Uterus (tissue), 4 donors: ENCODE measurements at places on chromosomes 13 and 19. TPM values are rescaled to one million over a fixed set of nuclear protein-coding genes. Genes with fewer than 3 reads are reported as not detected.

C19orf85 gene
- total RNA-seq: not detected

C19orf73 gene
- total RNA-seq: not detected

DNA sequence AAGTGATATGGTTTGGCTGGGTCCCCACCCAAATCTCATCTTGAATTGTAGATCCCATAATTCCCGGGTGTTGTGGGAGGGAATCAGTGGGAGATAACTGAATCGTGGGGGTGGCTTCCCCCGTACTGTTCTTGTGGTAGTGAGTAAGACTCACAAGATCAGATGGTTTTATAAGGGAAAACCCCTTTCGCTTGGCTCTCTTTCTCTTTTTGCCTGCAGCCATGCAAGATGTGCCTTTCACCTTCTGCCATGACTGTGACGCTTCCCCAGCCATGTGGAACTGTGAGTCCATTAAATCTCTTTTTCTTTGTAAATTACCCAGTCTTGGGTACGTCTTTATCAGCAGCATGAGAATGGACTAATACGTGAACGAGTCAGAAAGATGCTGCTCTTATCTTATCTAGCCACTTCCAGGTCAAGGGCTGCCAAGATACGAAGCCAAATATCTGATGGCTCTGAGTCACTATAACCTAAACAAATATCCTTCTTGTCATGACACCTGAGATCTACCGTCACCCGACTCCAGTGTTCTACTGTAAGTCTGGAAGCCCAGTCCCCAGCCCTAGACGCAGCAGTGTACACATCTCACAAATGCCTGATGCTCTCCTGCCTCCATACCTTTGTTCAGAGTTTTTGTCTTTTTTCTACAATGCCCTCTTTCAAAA lies 45.9 kb downstream of the SLC15A1 start:
- H3K4me3 ChIP-seq: no peak overlapping the region
- H3K36me3 ChIP-seq: no peaks in the 10 kb centered on the region
- no peaks in the 10 kb centered on the region for H3K27me3 ChIP-seq
- DNase-seq: no peak
- no peaks in the 10 kb centered on the region for H3K4me1 ChIP-seq

SBSN gene
- total RNA-seq: 0.37 TPM

GRCh38 chr19:10005632-10006334 lies 4.5 kb downstream of the COL5A3 start:
- no peaks in the 10 kb centered on the region for H3K27me3 ChIP-seq
- no peaks in the 10 kb centered on the region for H3K4me1 ChIP-seq
- DNase-seq: no peak
- H3K36me3 ChIP-seq: no peaks in the 10 kb centered on the region

- no peaks in the 10 kb centered on the region for H3K27me3 ChIP-seq
- no peak overlapping the region for H3K4me3 ChIP-seq
- H3K27ac ChIP-seq: no peak overlapping the region
- no peaks in the 10 kb centered on the region for H3K36me3 ChIP-seq
- DNase-seq: no peak
Observed at GRCh38 chr13:71814806-71815360, 52.1 kb downstream of the DACH1 start.

DNA sequence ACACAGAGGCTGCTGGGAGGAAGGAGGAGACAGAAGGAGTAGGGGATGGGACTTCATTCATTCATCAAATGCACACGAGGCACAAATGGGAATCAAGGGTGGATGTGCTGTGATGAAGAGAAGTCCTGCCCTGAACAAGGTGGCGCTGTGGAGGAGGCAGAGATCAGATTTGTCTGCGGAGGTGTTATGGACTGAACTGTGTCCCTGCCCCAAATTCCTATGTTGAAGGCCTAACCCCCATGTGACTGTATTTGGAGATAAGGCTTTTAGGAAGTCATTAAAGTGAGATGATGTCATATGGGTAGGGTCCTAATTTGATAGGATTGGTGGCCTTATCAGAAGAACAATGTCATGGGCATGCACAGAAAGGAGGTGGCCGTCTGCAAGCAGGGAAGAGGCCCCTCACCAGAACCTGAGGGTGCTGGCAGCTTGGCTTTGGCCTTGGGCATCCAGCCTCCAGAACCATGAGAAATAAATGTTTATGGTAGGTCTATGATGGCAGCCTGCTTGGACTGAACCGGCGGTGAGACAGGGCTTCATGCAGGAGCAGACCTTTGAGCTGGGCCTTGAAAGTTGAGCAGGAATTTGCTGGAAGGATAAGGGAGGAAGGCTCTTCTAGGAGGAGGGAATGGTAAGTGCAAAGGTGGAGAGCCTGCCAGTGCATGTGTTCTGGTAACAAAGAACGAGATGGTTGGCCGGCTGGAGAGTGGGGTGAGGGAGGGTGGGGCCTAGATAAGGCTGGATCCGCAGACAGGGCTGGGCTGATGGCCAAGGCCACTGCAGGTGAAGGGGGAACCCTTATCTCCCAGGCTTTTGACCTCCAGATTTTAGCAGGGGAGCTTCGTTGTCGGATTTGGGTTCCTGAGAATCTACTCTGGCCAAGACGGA lies 2.7 kb upstream of the CEBPA start:
- H3K27me3 ChIP-seq: no peaks in the 10 kb centered on the region
- no peaks in the 10 kb centered on the region for H3K36me3 ChIP-seq
- H3K4me1 ChIP-seq: peaks cover 13% of the 10 kb centered on the region
- DNase-seq: no peak
- H3K27ac ChIP-seq: peak overlapping the region; percentile 87

- H3K27me3 ChIP-seq: no peaks in the 10 kb centered on the region
- H3K36me3 ChIP-seq: no peaks in the 10 kb centered on the region
- peaks cover 7% of the 10 kb centered on the region for H3K4me1 ChIP-seq
- peak; percentile 73 for DNase-seq
Observed at GRCh38 chr13:110914331-110915056, 375 bp downstream of the ANKRD10 start.

DNA sequence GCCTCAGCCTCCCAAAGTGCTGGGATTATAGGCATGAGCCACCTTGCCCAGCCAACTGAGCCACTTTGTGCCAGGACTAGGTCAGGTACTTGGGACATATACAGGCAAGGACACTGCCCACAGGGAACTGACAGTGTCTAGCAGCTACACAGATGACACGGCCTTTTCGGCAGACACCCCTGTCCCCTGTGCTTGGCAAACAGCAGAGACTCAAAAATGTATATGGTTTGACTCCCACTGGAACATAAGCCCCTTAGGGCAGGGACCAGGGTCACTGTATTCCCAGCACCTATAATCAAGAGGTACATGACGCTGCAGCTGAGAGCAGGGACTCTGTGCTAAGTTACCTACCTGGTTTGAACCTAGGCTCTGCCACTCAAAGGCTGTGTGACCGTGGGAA lies 16.8 kb downstream of the ABCC4 start:
- H3K4me3 ChIP-seq: no peak overlapping the region
- H3K27ac ChIP-seq: no peak overlapping the region
- no peak for DNase-seq
- no peaks in the 10 kb centered on the region for H3K4me1 ChIP-seq
- no peaks in the 10 kb centered on the region for H3K36me3 ChIP-seq
- H3K27me3 ChIP-seq: no peaks in the 10 kb centered on the region

GRCh38 chr19:37969695-37970094 lies 62.7 kb downstream of the SIPA1L3 start:
- no peaks in the 10 kb centered on the region for H3K27me3 ChIP-seq
- H3K4me3 ChIP-seq: no peak overlapping the region
- no peaks in the 10 kb centered on the region for H3K4me1 ChIP-seq
- H3K36me3 ChIP-seq: no peaks in the 10 kb centered on the region
- DNase-seq: no peak

DNA sequence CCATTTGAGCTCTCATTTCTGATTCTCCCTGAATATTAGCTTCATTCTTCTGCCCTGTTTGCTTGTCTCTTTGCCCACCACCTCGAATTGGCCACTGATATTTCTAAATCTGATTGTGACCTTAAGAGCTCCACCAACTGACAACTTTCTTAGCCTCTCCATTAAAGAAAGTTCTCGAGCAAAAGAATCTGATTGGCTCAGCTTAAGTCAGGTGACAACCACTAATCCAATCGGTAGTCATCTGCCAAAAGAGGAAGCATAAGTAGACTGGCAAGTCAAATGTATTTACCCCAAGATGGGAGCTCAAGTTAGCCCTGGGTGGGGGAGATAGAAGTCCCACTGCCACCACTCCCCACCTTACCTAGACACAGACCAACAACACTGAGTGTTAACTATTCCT lies 41.5 kb downstream of the NOTCH3 start:
- no peak overlapping the region for H3K4me3 ChIP-seq
- H3K4me1 ChIP-seq: no peaks in the 10 kb centered on the region
- H3K27ac ChIP-seq: no peak overlapping the region

DNA sequence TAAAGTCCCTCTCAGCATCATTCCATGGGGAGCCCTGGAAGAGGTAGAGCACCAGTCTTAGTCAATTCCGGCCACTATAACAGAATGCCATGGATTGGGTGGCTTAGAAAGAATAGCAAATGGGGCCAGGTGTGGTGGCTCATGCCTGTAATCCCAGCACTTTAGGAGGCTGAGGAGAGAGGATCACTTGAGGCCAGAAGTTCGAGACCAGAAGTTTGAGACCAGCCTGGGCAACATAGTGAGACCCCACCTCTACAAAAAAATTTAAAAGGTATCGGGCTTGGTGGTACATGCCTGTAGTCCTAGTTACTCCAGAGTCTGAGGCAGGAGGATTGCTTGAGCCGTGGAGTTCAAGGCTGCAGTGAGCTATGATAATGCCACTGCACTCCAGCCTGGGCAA lies 25.0 kb upstream of the SIN3B start:
- no peaks in the 10 kb centered on the region for H3K27me3 ChIP-seq
- H3K27ac ChIP-seq: no peak overlapping the region
- H3K4me1 ChIP-seq: no peaks in the 10 kb centered on the region
- H3K4me3 ChIP-seq: no peak overlapping the region

DNA sequence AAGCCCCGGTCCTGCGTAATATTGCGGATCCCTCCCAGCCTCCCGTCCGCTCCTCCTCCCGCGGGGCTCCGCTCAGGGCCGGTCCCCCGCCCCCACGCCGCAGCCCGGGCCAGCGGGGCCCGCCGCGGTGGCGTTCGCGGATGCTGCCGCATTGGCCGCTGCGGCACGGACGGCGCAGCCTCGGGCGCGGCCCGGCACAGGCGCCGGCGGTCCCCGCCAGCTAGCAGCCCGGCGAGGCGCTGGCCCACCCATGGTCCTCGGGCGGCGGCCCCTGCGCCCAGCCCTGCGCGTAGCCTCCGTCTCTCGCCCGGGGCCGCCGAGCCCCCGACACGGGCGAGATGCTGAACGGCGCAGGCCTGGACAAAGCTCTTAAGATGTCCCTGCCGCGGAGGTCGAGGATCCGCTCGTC lies at the start of gene ATP8A2:
Gene ATP8A2 (plus strand): TSS at position 100 of the 409 bp plus-strand sequence. CDS start 239 bp downstream, at position 339.
- H3K4me1 ChIP-seq: peaks cover 9% of the 10 kb centered on the region
- H3K36me3 ChIP-seq: no peaks in the 10 kb centered on the region
- H3K27me3 ChIP-seq: peaks cover 4% of the 10 kb centered on the region
- H3K4me3 ChIP-seq: no peak within 1 kb of the TSS

DNA sequence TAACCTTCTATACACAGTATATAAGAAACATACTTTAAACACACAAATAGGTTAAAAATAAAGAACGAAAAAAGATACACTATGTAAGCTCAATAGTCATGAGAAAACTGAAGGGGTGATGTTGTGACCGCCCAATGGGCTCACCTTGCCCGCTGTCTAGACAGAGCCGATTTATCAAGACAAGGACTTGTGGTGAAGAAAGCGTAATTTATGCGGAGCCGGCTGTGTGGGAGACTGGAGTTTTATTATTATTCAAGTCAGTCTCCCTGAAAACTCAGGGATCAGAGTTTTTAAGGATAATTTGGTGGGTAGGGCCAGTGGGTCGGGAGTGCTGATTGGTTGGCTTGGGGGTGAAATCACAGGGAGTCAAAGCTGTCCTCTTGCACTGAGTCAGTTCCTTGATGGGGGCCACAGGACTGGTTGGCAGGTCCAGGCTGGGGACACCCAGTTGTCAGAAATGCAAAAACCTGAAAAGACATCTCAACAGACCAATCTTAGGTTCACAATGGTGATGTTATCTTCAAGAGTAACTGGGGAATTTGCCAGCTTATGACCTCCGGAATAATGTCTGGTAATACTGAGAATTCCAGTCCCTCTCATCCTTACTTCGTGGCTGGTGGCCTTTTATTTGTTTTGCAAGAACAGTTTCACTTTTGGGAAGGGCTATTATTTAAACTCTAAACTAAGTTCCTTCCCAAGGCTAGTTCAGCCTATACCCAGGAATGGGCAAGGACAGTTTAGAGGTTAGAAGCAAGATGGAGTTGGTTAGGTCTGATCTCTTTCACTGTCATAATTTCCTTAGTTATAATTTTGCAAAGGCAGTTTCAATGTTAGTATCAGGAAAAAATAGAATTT lies 96.6 kb downstream of the UBL3 start:
- no peak overlapping the region for H3K4me3 ChIP-seq
- H3K27me3 ChIP-seq: no peaks in the 10 kb centered on the region
- no peaks in the 10 kb centered on the region for H3K36me3 ChIP-seq
- no peak for DNase-seq

DNA sequence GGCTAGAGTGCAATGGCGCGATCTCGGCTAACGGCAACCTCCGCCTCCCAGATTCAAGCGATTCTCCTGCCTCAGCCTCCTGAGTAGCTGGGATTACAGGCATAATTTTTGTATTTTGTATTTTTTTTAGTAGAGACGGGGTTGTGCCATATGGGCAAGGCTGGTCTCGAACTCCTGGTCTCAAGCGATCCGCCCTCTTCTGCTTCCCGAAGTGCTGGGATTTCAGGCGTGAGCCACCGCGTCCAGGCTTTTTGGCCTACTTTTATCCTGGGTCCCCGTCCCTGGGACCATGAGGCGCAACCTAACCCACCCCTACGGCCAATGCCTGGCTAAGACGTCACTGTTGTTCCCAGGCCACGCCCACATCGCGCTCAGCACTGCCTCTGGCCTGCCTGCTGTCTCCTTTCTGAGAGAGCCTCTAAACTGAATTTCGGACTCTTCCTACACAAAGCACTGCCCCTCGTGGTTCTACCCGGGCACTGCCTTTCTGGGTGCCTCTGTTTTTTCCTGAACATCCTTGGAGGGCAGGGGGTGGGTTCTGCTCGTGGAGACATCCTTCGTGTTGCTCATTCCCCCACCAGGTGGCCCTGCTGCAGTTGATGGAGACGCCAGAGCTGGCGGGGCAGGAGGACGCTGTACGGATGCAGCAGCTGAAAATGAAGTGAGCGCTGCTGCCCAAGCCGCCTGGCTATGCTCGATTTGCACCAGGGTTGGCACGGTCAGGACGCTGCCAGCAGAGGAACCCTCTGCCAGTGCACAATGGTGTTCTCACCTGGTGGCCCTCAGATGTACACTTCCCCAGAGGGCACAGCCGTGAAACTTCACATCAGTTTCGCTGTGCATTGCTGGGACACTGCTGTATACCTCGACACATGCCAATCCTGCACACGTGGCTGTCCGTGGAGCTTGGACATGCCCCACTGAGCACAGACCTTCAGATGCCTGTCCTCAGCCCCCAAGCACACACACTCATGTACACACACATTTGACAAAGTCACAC lies 2.0 kb downstream of the REX1BD start:
- H3K36me3 ChIP-seq: no peaks in the 10 kb centered on the region
- no peak for DNase-seq
- H3K27ac ChIP-seq: no peak overlapping the region
- peaks cover 4% of the 10 kb centered on the region for H3K4me1 ChIP-seq

SHANK1 gene
- 4.0 TPM for total RNA-seq
